HCEC 1CT (cell line): ENCODE measurements at places on chromosomes 12 and 14.
A peak's percentile ranks its signal among the peaks of the same experiment; 100 is the strongest.

DNA sequence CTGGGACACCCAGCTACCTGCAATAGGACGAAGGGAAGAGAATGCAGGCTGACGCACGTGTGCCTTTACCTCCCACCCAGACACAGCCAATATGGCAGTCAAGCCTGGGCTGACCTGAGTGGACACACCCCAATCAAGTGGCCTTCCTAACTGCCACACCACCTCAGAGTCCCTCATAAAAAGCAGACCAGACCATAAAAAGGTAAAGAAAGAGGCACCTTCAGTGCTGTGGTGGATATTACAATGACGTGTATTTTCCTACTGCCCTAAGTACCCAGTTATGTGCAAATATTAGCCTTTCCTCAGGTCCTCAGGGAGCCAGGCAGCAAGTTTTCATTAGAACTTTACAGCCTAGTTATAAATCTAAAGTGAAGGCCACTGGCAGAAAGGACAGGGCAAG lies 75.8 kb downstream of the KCNK10 start:
- no peak for DNase-seq

- DNase-seq, result no peak
Observed at GRCh38 chr14:84208451-84208850, 1321.5 kb upstream of the FLRT2 start.

DNA sequence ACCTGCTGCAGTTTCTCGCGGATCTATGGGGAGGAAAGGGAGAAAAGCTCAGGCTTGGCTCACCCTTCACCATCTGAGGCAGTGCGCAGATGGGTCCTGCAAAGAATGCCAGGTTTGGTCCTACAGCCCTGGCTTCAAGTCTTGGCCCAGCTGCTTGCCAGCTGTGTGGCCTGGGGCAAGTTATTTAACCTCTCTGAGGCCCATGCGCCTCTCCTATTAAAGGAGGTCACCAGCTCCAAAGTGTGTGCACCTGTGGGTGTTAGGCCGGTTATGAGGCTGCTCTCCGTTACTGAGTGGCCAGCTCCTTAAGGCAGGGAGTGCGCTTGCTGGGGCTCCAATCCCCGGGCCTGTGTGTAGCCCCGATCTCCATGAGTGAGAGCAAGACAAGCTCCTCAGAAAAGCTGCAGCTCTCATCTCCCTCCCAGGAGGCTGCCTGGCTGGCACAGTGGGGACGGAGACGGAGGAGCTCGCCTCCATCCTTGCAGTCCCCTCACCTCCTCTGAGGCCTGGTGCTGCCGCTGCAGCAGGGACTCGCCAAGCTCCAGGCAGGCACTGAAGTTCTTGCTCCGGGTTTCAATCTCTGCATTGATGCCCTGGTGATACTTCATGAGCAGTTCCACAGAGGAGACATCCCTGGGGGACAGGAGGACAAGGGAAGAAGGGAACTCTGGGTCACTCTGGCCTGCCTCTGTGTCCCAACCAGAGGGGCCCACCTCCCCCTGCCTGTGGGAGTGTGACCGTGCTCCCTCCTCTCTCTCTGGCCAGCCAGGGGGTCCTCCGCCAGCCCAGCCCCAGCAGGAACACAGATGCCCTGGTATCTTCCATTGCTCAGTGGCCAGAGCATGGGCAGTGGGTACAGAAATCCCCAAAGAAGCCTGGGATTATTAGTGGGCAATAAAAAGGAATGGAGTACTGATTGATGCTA lies 65.1 kb downstream of the PLEKHG3 start:
- no peak for DNase-seq

DNA sequence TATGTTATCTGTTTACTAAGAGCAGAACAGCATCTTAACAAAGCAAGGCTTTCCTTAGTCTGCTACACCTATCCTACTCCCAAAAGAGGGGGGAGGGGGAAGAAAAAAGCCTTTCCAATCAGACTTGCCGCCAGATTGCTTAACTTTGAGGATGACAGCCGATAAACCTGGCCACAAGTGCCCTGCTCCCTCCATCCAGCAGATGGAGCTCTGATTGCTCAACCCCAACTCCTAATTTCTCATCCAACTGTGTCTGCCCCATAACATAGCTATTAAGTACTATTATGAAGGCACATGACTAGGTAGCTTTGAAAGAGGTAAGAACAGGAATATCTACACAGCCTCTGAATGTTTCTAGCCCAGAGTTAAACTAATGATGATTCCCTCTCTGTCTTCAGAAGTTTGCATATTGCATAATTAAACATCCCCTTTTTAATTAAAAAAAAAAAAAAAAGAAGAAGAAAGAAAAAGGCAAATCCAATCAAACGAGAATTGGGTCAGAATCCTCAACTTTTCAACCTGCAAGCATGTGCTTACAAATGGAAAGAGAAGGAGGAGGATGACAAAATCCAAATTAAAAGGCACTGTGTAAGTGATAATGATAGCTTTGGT lies 247.4 kb downstream of the GALC start:
- DNase-seq, result no peak

DNA sequence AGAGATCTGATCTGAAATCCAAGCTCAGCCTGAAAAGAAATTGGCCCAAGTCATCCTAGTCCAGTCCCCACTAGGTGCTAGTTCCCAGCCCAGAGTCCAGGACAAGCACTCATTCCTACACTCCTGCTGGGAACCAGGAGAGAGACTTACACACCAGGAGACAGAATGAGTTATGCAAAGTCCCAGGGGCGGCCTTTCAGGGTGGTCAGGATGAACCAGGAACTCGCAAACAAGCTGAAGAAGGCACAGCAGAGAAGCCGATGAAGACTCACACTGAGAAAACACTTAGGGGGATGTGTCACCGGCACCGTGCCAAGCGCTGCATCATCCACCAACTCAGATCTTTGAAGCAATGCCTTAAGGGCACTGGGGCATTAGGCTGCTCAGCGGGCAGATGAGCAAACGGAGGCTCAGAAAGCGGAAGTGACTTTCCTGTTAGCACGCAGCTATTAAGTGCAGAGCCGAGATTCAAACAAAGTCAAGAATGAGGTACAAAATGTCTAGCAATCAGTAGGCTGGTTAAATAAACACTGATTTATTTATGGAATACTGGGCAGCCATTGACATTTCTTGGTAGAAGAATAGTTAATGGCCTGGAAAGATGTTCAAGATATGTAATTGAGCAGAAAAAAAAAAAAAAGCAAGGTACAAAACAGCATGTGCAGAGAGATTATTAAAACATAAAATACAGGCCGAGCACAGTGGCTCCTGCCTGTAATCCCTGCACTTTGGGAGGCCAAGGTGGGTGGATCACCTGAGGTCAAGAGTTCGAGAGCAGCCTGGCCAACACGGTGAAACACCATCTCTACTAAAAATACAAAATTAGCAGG lies 78.7 kb downstream of the LRRC74A start:
- DNase-seq, result peak; percentile 94

- DNase-seq, result no peak
Observed at GRCh38 chr12:10094646-10095395, 4.0 kb downstream of the CLEC1A start.

DNA sequence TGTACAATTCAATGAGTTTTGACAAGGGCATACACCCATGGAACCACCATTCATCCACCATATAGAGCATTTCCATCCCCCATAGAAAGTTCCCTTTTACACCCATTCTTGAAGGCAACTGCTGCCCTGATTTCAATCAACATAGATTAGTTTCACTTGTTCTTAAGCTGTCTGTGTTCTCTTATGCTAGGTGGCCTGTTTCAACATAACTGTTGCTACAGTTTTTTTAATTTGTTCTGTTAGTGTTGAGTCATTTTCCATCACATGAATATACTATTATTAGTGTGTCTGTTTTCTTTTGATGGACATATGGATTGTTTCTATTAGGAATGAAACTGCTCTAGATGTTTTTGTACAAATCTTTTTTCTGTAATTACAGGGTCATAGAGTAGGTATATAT lies 123.4 kb downstream of the PTPRQ start:
- peak; percentile 84 for DNase-seq

- DNase-seq, result no peak
Observed at GRCh38 chr12:32868885-32869284, 27.7 kb downstream of the PKP2 start.

- DNase-seq, result peak; percentile 40
Observed at GRCh38 chr12:57632958-57633840, at the start of gene B4GALNT1. Gene B4GALNT1 (minus strand): TSS chr12:57633201. CDS start chr12:57632132, 1,069 bp downstream.

GRCh38 chr14:104265918-104266630 lies 127.7 kb downstream of the KIF26A start:
- DNase-seq, result no peak

DNA sequence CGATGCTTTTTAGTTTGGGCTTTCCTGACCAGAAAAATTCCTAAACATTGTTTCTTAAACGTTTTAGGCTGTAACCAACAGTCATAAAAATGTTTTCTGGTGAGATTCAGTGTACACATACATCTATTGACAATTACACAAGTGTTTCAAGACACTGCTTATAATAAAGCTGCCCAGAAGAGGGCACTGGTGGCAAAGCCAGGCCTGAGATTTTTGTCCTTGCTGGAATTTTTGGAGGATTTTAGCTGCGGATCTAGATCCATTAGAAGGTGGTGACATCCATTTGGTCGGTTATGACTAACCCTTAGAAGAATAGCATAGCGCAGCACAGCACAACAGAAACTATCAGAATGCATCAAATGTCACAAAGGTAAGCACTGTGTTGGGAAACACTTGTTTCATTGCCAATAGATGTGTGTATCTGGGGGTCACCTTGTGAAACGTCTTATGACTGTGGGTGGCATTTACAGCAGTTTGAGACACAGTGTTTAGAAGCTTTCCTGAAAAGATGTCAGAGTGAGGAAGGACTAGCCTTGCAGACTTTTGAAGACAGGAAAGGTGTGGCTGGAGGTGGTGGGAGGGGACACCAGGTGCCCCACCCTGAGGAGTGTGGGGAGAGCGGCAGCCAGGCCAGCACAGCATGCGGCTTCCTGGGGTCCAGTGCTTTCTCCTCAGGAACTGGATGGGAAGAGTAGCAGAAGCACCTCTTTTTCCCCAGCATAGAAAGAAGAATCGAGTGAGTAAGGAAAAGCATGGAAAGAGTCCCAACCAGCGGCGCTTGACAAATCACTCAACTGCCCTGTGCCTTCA lies 54.7 kb upstream of the FKBP4 start:
- peak; percentile 18 for DNase-seq

- DNase-seq, result no peak
Observed at GRCh38 chr14:81285245-81285644, 64.5 kb upstream of the GTF2A1 start.

- DNase-seq, result no peak
Observed at GRCh38 chr12:29750928-29751220, 32.9 kb downstream of the TMTC1 start.

GRCh38 chr12:42504049-42504448 lies 85.5 kb downstream of the PRICKLE1 start:
- no peak for DNase-seq

- no peak for DNase-seq
Observed at GRCh38 chr12:126107659-126108058, 1042.4 kb downstream of the AACS start.

DNA sequence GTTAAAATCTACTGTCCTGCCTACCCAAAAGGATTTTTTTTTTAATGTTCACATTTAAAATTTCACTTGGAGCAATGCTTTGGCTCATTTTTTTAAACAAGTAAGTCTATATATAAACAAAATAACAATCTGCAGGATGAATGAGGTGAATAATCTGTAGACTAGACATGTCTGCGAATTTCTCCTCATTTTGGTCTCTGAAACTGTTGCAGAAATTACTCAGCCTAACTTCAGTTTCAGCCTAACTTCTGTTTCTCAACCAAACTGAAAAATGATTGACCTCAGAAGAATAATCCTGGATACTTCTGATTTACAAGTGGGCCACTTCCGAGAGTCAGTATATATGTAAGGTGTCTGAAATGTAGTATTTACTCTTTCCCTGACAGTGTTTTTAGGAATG lies 39.8 kb upstream of the NPAS3 start:
- no peak for DNase-seq

DNA sequence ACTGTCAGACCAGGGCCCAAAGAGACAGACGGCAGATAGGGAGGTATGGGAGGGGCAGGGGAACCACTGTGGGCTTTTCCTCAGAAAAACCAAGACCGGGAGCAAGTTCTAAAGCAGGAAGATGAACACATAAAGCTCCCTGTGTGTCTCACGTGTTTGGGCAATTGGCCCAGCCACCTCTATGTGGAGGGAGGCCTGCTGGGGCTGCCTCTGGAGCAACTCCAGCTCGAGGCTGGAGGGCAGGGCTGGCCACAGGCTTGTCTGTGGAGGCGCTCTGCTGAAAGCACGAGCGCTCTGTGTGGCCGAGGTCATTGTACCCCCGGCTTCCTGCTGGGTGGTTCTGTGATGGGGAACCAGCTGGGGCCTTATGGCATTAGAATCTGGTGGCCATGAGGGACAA lies 36.4 kb downstream of the TRAFD1 start:
- no peak for DNase-seq

- no peak for DNase-seq
Observed at GRCh38 chr14:100532154-100532861, 54.9 kb downstream of the BEGAIN start.

GRCh38 chr12:43325786-43326185 lies 226.2 kb downstream of the ADAMTS20 start:
- DNase-seq, result no peak

DNA sequence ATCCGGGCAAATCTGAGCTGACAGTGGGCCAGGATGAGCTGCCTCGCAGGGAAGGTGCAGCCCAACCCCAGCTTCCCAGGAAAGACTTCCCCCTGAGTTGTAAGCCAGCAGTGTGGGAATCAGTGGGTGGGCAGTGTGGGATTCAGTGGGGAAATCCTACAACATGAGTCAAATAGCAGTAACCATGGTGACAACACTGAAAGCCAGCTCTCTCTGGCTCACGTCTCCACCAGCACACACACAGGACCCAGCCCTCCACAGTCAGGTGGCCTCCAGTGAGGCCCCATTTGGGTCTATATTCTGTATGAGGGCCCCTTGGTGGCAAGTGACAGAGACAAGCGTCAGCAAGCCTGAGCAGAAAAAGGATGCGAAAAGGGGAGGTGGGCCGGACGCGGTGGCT lies 6.0 kb upstream of the LGALS3 start:
- peak; percentile 76 for DNase-seq

- no peak for DNase-seq
Observed at GRCh38 chr14:76467711-76468155, 91.8 kb downstream of the ESRRB start.

GRCh38 chr12:105190530-105190929 lies 45.4 kb downstream of the APPL2 start:
- DNase-seq, result no peak

GRCh38 chr12:27517961-27518665 lies 5.9 kb upstream of the PPFIBP1 start:
- DNase-seq, result no peak

GRCh38 chr14:70812124-70812818 lies 3.0 kb upstream of the MAP3K9 start:
- DNase-seq, result no peak

DNA sequence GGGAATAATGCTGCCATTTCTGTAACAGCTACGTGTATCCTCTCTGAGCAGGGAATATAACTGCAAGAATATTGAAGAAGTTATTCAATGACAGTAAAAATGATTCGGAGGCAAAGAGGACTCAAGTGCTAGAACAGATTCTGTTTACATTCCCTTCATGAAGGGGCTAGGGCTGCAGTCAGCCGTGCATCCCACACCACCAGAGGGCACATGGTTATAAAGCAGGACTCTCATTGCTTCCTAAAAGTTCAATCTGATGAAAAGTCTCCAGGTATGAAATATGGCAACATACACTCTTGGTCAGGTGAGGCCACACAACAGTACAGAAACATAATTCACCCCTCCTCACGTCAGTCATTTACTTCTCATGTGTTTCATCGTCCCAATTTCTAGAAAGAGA lies 34.0 kb downstream of the TCHP start:
- DNase-seq, result no peak

- no peak for DNase-seq
Observed at GRCh38 chr12:96172981-96173380, 21.2 kb upstream of the ELK3 start.
